ENCODE measurements at places on chromosomes 2 and 18.

DNA sequence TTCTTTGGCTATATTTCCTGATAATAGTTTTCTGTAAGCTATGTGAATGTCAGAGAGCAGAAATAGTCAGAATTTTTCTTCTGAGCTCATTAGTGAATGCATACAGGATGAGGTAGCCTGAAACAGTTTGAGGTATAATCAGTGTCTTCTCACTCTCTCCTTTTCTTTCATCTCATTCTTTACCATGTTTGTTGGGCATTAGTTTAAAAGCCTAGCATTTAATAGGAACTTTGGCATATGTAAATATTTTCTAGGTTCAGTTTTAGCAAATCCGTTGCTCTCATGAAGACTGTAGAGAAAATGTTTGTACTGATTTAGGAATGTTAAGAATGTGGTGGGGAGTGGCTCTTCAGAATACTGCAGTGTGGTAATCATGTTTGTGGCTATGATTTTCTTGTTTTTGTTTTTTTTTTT lies 119.4 kb downstream of the PARD3B start:
- DNase-seq: no peak

GRCh38 chr2:41853427-41854191 lies 194.2 kb upstream of the PKDCC start:
- no peak for DNase-seq

DNA sequence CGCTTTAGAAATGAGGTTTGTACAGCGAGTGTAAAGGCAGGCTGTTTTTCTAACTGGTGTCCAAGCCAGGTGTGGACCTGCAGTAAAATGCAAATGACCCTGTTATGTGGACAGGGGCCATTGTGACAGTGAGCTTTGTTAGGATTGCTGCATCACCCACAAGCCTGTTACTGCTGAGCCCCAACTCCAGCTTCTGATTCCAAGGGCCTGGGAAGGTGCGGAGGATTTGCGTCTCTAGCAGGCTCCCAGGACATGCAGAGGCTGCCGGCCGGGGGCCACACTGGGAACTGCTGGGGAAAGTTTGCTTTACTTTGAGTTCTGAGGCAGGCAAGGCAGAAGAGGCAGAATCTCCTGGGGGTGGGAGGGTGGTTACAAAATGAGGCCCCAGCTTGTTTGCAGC lies 164.1 kb downstream of the GLI2 start:
- DNase-seq: no peak

- no peak for DNase-seq
These were observed 269.2 kb downstream of the NYAP2 start for GRCh38 chr2:225668606-225669266.

DNA sequence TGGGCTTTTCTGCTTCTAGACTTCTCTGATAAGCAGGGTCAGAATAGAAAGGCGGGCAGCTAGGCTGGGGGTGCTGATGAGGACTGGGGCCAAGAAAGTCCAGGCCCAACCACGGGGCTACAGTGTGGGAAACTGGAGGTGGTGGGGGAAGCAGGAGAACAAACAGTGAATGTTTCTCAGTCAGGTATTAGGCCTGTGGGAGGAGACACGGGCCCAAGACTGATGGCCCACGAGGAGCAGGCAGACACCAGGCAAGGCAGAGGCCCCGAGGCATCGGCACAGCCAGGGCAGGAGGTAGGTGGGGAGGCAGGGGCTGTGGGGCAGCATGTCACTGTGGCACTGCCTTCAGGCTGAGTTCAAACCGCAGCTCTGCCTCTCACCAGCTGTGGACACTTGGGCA lies 40.7 kb downstream of the KCNIP3 start:
- DNase-seq: no peak

DNA sequence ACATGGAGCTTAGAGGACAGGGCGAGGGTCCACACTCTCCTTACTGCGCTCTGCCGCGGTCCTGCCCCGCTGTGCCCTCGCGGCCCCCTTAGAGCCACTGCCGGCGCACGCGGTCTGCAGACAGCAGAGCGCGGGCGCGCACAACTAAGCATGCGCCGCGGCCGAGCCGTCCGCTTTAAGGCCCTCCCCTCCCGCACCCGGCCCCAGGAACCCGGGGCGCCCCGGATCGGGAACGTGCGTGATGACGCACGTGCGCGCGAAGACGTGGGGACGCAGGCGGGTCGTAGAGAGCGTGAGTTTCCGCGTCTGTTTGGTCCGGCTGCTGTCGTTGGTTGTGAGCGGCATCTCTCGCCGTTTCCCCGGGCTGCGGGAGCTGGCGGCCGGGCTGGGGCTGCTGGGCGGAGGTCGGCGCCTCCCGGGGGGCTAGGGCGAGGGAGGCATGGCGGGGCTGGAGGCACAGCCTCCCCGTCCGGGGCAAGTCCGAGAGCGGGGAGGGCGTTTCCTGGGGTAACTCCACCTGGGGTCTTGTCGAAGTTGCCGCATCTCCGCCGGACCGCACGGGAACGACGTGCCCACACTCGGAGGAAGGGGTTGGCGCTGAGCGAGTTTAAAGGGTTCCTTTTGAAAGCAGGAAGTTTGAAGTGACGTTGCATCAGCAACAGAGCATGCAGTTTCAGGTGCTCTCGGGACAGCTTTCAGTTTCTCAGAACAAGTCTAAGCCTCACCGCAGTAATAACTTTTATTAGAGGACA lies at the start of gene RHBDD1:
TSS of gene RHBDD1 (plus strand) at position 259 of the 752 bp plus-strand sequence. CDS start 28,640 bp downstream, outside the sequence.
- DNase-seq: peak; percentile 58

GRCh38 chr18:26685438-26686157 lies 137.2 kb upstream of the KCTD1 start:
- no peak for DNase-seq

GRCh38 chr18:44935455-44935854 lies 254.8 kb downstream of the SETBP1 start:
- DNase-seq: no peak

DNA sequence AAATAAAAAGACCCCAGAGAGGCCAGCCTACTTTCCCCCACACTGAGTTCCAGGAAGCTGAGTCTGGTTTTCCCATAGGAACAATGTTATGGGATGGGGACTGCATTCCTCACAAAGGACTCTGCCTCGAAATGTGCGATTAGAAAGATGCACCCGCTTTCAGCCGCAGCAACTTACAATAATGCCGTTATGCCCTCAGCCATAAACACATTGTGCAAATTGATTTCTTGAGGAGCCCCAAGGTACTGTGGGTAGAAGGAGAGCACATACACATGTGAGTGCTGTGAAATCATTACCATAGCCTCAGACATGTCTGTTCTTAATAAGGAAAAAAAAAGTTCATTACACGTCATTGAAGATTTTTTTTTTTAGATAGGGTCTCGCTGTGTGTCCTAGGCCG lies 64.7 kb downstream of the AGAP1 start:
- no peak for DNase-seq

DNA sequence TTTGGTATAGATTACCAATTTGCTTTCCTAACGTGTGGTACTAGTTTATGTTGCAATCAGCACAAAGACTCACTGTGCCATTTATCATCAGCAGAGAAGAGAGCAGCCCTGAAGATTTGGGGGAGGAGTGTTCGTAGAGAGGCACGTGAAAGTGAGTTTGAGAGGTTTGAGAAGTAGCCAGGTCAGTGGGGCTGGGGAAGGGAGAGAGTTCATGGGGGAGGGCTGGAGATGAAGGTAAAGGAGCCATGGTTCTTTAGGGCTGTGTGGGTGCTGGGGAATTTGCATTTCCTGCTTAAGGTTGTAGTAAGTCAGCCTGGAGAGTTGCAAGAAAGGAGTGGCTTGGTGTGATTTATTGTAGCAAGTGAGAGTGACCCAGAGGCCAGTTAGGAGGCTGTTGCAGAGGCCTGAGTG lies 172.1 kb downstream of the NEDD4L start:
- DNase-seq: no peak

- DNase-seq: no peak
These were observed 5.9 kb downstream of the SLC9A4 start for GRCh38 chr2:102478686-102479470.

GRCh38 chr2:216344206-216344949 lies 27.9 kb downstream of the MARCHF4 start:
- no peak for DNase-seq

GRCh38 chr2:69742322-69742952 lies 503 bp downstream of the ANXA4 start:
- no peak for DNase-seq

DNA sequence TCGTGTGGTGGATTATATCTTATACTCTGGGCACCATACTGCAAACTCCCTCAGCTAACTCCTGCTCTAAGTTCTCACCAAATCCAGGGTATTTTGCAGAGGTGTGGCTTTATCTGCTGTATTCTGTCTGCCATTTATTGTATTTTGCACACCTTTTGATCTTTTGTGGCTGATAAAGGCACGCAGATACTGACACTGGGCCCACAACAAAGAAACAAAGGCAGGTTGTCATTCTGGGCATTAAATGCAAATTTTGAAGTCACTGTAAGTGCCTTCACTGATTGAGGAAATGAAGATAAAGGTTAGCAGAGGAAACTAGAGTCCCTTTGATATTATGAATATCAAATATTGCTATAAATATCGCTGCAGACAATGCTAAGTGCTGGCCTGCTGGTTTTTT lies 265.8 kb upstream of the MEIS1 start:
- no peak for DNase-seq

DNA sequence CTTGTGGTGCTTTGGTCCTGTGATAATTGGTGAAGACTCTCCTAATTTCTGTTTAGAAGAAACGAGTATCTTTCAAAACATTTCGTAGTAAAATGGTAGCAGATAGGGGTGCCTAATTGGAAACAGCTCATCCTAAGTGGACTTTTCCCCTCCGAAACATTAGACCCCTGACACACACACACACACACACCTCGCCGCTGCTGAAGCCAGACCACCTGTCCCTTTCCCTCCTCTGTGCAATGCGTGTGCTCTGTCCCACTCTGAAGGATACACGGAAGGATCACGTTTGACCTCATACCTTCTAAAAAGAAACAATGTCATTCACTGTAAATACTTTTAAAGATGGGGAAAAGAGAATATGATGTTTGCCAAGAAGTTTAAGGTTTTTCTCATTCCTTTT lies 36.2 kb upstream of the TMEM87B start:
- no peak for DNase-seq

DNA sequence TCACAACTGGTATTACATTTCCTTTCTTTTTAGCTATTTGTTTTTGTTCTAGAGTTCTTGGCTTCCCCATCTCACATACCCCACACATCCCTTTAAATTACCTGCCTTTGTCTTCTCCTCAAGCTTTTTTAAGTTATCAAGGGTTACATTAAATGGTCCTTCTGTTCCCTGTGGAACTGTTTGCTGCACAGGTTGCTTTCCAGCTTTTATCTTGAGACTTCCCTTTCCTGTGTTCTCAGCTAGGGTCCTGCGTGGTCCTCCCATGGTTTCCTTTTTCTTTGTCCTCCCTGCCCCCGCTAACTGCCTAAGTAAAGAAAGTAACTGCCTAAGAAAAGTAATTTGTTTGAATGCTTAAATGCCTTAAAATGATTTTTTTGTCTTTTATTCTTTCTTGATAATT lies 66.8 kb downstream of the EPB41L5 start:
- no peak for DNase-seq

- no peak for DNase-seq
These were observed 67.8 kb downstream of the SRBD1 start for GRCh38 chr2:45543257-45543656.

GRCh38 chr2:144414324-144414845 lies 105.5 kb downstream of the ZEB2 start:
- no peak for DNase-seq

GRCh38 chr2:218383892-218384519 lies 1.9 kb downstream of the SLC11A1 start:
- no peak for DNase-seq

GRCh38 chr2:216807857-216808272 lies 52.0 kb downstream of the TNP1 start:
- no peak for DNase-seq

GRCh38 chr2:37676274-37676673 lies 4.8 kb upstream of the CDC42EP3 start:
- DNase-seq: no peak

- DNase-seq: no peak
These were observed 116.6 kb upstream of the MSH6 start for GRCh38 chr2:47666332-47666731.

DNA sequence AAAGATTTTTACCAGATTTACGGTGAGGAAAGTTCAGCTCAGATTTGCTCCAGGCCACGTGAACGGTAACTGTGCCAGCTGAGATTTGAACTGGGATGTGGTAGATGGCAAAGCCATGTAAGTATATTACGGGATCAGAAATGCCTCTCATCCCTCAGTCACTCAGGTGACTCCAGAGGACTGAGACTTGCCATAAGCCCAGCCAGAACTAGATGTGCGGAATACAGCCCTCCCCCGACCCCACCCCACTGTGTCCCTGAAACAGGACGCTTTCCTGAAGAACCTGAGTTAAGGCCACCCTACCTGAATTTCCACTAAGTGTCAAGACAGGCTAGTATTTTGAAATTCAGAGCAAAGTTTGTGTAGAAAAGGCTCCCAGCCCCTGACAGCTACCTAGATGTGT lies 1.3 kb upstream of the FHL2 start:
- no peak for DNase-seq

- no peak for DNase-seq
These were observed 14.6 kb upstream of the DNAJC27 start for GRCh38 chr2:24986372-24986771.

DNA sequence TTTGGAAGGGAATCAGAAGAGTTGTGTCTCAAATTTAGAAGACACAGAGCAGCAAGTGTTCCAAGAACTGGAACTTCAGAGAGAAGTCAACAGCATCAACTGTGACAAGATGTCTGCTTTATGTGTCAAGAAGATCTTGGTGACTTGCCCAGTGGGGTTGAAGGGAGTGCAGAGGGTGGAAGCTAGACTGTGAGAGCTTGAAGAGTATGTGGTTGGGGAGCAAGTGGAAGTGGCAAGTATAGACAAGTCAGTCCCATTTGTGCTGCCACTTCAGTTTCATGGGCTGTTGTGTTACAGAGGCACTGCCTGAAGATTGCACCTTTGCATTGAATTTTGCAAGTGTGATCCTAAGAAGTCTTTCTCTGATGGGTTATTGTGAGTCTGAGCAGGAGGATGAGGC lies 68.7 kb upstream of the MC2R start:
- no peak for DNase-seq

GRCh38 chr18:11293794-11294193 lies 144.4 kb upstream of the PIEZO2 start:
- no peak for DNase-seq

- no peak for DNase-seq
These were observed 62.1 kb downstream of the BCL2 start for GRCh38 chr18:63257453-63257852.

GRCh38 chr2:137467246-137467862 lies 496.9 kb upstream of the HNMT start:
- DNase-seq: no peak

GRCh38 chr2:237449193-237449881 lies 35.4 kb upstream of the COL6A3 start:
- DNase-seq: no peak

- DNase-seq: no peak
These were observed 73.9 kb upstream of the NFATC1 start for GRCh38 chr18:79321625-79322405.

DNA sequence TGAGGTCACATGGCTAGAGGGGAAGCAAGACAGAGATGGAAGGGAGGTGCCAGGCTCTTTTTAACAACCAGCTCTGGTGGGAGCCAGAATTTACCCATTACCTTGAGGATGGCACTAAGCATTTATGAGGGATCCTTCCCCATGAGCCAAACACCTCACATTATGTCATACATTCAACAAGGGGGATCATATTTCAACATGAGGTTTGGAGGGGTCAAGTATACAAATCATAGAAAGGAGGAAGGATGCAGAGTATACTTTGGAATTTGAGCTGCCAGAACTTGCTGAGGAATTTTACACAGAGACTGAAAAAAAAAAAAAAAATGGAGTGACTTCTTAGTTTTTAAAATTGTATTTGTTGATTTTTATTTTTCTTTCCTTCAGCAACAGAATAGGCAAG lies 891.4 kb downstream of the CCDC85A start:
- no peak for DNase-seq

GRCh38 chr18:54967786-54968185 lies 8.5 kb upstream of the CCDC68 start:
- DNase-seq: no peak
